Esophagus squamous epithelium (tissue), 5 donors: ENCODE measurements at places on chromosomes 3 and 15.

GRCh38 chr15:84749111-84749991 lies 959 bp downstream of the ZNF592 start:
- peak overlapping the region; percentile 98 for H3K27ac ChIP-seq
- H3K36me3 ChIP-seq: no peaks in the 10 kb centered on the region
- peak overlapping the region; percentile 88 for H3K4me3 ChIP-seq

DNA sequence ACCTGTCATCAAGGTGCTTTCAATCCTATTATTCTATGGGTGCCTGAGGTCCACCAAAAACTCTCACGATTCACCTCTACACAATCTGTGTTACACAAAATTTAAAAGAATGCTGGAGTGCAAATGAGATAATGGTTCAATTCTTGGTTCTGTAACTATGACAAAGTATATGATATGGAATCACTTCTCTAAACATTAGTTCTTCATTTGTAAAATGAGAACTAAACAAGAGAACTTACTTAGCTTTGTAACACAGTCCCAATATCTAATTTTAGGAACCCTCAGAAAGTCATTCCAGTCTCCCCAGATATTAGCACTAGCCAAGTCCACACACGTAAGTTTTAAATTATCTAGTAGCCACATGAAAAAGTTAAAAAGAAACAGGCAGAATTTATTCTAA lies 111.5 kb downstream of the TBL1XR1 start:
- no peak for DNase-seq
- no peaks in the 10 kb centered on the region for H3K36me3 ChIP-seq
- H3K4me1 ChIP-seq: peaks cover 3% of the 10 kb centered on the region
- H3K27ac ChIP-seq: no peak overlapping the region
- no peak overlapping the region for H3K4me3 ChIP-seq
- no peaks in the 10 kb centered on the region for H3K27me3 ChIP-seq

DNA sequence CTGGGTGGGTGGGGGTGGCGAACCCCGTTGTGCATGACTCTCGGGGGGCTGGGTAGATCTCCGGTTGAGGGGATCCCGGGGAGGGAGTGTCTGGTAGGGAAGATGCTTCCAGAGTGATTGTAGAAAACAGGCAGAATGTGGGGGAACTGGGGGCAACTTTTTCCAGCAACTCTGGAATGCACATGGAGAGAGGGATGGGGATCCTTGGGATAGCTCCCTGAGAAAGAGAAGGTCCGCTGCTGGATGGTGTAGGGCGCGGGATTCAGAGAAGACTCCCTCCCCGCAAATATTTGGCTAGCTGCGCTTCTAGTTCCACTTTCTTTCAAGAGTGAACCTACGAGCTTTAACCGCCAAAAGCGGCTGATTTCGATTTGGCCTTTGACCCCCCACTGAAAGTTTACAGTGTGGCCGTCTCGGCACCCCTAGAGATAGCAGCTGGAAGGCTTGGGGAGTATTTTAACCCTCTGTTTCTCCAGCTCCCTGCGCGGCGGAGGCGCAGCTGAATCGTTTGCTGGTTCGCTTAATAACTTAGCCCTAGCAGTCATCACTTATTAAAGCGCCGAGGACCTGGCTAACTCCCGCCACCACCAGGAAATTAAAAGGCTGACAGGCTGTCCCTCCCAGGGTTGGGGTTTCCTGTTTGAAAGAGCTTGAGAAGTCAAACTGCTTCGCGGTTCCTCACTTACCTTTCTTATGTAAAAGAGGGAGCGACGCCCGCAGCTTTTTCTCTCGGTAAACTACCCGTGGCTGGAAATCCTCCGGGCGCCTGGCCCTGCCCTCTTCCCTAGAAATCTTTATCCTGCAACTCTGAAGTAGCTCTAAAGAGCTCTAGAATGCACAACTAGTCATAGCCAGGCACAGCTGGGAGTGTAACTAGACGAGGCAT lies 1.2 kb downstream of the PHLDB2 start:
- no peaks in the 10 kb centered on the region for H3K27me3 ChIP-seq
- H3K4me3 ChIP-seq: peak overlapping the region; percentile 79
- DNase-seq: peak; percentile 22

- H3K27me3 ChIP-seq: no peaks in the 10 kb centered on the region
- DNase-seq: no peak
- no peak overlapping the region for H3K4me3 ChIP-seq
- no peaks in the 10 kb centered on the region for H3K4me1 ChIP-seq
Measured at GRCh38 chr3:156252656-156253055, 132.3 kb downstream of the KCNAB1 start.

DNA sequence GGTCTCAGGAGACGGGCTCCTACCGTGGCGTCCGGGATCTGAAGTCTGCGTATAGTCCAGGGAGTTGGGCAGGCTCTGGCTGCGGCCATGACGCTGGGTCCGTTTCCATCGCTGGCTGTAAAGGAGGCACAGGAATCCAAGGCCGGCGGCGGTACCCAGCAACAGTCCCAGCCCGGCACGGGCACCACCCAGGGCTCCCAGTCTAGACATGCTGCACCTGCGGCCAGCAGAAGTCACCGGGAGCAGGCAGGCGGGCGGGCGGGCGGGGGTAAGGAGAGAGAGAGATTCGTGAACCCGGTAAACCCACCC lies 526 bp downstream of the RMDN3 start:
- H3K4me1 ChIP-seq: peaks cover 6% of the 10 kb centered on the region
- H3K27ac ChIP-seq: peak overlapping the region; percentile 83

- H3K27ac ChIP-seq: no peak overlapping the region
- no peaks in the 10 kb centered on the region for H3K27me3 ChIP-seq
- H3K4me1 ChIP-seq: no peaks in the 10 kb centered on the region
Measured at GRCh38 chr15:52924630-52925029, 134.5 kb upstream of the ONECUT1 start.

- no peaks in the 10 kb centered on the region for H3K27me3 ChIP-seq
- no peak overlapping the region for H3K4me3 ChIP-seq
- H3K36me3 ChIP-seq: no peaks in the 10 kb centered on the region
- H3K27ac ChIP-seq: no peak overlapping the region
Measured at GRCh38 chr15:56906766-56907165, 11.7 kb upstream of the TCF12 start.

DNA sequence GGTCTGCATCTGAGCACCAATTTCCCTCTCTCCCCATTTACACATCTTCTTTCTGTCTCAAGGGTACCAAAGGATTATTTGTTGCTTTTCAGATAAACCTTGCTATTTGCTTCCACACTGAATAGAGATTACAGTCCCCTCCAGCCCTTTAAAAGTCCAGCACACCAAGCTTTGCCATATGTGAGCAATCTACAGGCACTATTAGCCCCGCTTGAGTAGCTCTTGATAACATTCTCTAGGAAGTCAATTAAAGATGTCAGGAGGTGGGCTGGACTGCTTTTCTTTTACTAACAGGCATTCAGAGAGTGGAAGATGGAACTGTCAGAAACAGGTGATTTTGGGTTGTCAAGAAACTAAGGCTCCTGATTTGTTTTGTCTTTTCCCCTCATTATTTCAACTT lies 417.0 kb downstream of the ROBO2 start:
- H3K36me3 ChIP-seq: no peaks in the 10 kb centered on the region
- no peak for DNase-seq
- no peaks in the 10 kb centered on the region for H3K4me1 ChIP-seq
- no peak overlapping the region for H3K4me3 ChIP-seq
- H3K27ac ChIP-seq: no peak overlapping the region
- H3K27me3 ChIP-seq: no peaks in the 10 kb centered on the region

DNA sequence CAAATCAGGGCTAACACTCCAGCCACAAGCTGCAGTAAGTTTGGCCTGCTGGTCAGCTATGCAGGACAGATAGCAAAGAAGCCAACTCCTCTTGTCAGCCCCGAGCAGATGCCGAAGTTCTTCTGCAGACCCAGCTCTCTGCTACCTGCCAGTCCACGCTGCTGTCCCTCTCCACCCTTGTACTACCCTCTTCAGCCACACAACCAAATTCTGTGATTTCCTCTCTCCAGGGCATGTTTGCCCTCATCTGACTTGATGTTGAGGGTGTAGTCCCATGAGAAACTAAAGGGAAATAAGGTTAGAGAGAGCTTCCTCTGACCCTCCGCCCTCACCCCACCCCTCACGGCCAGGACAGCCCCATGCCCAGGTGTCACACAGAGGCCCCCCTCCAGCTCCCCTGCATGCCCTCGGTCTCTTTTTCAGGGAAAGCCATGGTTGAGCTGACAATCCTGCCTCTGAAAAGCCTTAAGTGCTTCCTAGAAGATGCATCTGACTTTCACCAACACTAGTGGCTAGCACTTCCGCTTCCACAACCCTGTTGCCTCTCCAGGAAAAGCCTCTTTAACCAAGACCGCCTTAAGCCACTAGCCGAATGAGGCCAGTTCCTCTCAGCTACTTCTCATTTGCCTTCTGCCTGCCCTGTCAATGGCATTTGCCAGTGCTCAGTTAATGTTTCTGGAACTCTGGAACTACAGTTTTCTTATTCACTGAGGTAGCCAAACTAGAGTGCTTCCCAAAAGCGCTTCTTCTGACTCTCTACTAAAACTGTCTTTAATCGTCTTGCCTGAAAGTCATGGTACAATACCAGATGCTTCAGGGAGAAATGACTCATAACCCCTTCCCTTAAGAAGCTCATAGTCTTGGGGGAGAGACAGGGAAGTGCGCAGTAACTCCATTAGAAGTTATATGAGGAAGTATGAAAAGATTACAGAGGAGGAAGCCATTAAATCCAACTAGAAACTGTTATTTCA lies 300.4 kb upstream of the STT3B start:
- H3K36me3 ChIP-seq: no peaks in the 10 kb centered on the region
- no peak overlapping the region for H3K4me3 ChIP-seq
- no peak for DNase-seq
- no peak overlapping the region for H3K27ac ChIP-seq
- no peaks in the 10 kb centered on the region for H3K27me3 ChIP-seq

DNA sequence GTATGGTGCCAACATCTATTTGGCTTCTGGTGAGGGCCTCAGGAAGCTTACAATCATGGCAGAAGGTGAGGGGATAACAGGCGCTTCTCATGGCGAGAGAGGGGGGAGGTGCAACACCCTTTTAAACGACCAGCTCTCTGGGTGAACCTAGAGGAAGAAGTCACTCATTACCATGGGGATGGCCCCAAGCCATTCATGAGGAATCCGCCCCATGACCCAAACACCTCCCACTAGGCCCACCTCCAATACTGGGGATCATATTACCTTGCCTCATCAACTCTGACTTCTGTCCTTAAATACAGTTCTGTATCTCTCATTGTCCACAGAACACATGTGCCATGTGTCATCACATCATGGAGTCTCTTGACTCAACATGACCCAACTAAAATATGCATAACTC lies 37.5 kb upstream of the CLRN1 start:
- H3K27ac ChIP-seq: no peak overlapping the region
- no peaks in the 10 kb centered on the region for H3K4me1 ChIP-seq
- no peaks in the 10 kb centered on the region for H3K27me3 ChIP-seq

GRCh38 chr3:80374423-80374822 lies 606.6 kb upstream of the ROBO1 start:
- no peak overlapping the region for H3K4me3 ChIP-seq
- H3K27me3 ChIP-seq: no peaks in the 10 kb centered on the region
- no peaks in the 10 kb centered on the region for H3K36me3 ChIP-seq
- no peaks in the 10 kb centered on the region for H3K4me1 ChIP-seq

DNA sequence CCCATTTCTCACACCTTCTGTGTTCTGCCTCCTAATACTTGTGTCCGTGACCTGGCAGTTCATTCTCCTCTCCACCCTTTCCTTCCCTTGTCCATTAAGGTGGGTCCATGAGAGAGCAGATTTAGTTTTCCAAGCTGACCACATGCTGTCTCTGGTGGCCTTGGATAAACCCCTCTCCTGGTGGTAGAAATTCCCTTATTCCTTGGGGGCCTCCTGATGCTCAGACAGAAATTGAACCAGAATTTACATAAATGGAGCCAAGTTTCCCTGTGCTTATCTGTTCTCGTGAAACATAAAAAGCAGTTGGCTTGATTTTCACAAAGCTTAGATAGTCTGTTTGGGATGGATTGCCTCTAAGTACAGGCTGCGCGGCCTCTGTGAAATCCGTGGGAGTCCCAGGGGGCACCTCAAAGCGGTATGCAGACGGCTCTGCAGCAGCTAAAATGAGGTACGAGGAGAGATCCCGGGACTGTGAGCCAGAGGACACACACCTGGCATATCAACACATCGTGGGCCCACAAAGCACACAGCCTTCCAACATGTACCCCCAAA lies 101.0 kb upstream of the NMNAT3 start:
- H3K4me3 ChIP-seq: no peak overlapping the region
- no peaks in the 10 kb centered on the region for H3K4me1 ChIP-seq
- no peak overlapping the region for H3K27ac ChIP-seq
- no peaks in the 10 kb centered on the region for H3K27me3 ChIP-seq

DNA sequence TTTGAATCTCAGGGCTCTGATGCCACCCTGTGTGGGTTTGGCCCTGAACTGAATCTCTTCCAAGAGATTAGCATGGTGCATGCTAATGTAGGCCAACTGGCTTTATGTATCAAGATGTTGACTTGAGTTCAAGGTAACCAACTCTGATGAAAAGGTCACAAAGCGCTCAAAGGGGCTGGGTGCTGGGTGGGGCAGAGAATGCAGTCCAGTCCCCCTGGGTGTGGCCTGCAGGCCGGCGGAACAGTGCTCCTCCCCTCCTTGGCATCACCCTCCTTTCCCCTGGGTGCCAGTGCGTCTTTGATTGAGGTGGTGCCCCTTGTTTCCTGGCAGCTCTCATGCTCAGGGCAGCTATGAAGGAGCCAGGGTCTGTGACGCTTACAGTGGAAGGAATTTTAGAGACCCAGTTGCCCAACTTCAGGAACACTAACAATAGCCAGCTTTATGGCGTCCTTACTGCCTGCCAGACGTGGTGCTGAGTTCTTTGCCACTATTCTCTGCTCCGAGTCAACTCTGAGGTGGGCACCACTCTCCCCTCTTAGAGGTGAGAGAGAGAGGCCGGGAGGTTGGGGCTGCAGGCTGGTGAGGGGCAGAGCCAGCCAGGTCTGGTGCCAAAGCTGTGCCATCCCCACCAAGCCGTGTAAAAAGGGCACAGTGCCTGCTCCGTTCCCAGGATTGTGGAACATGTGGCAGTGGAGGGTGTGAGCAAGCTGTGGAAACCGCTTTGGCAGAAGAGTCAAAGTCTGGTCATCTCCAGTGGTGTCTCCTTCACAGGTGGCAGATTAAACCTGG lies 9.8 kb downstream of the SYNM start:
- peak overlapping the region; percentile 76 for H3K27ac ChIP-seq
- H3K4me3 ChIP-seq: no peak overlapping the region
- no peaks in the 10 kb centered on the region for H3K27me3 ChIP-seq
- no peaks in the 10 kb centered on the region for H3K4me1 ChIP-seq

- H3K4me1 ChIP-seq: peaks cover 26% of the 10 kb centered on the region
- peak overlapping the region; percentile 40 for H3K27ac ChIP-seq
- no peaks in the 10 kb centered on the region for H3K27me3 ChIP-seq
- H3K4me3 ChIP-seq: no peak overlapping the region
- H3K36me3 ChIP-seq: no peaks in the 10 kb centered on the region
- DNase-seq: no peak
Measured at GRCh38 chr3:27360113-27361078, 8.8 kb downstream of the NEK10 start.

DNA sequence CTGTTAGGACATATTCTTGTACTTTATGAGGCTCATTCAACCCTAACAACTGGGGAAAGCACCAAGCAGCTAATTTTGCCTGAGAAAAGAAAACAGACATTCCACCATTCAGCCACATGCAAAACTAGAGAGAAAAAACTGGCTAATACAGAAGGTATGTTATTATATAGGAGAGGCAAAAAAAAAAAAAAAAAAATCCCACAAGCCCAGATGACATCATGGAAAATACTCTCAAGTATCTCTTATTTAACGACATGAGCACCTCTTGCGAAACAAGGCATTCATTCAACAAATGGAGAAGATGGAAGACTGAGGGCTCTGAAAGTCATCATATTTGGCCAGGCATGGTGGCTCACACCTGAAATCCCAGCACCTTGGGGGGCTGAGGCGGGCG lies 61.5 kb downstream of the PRICKLE2 start:
- peak overlapping the region; percentile 63 for H3K27ac ChIP-seq
- H3K4me3 ChIP-seq: no peak overlapping the region
- DNase-seq: no peak
- H3K27me3 ChIP-seq: no peaks in the 10 kb centered on the region
- H3K4me1 ChIP-seq: peaks cover 17% of the 10 kb centered on the region
- H3K36me3 ChIP-seq: no peaks in the 10 kb centered on the region
